Stimulated activated CD8-positive, alpha-beta memory T cell treated with anti-CD3 and anti-CD28 coated beads, Interleukin-15, amount 100 ng/mL, for 24 hours (primary cell): ENCODE measurements at places on chromosomes 5 and 9.

DNA sequence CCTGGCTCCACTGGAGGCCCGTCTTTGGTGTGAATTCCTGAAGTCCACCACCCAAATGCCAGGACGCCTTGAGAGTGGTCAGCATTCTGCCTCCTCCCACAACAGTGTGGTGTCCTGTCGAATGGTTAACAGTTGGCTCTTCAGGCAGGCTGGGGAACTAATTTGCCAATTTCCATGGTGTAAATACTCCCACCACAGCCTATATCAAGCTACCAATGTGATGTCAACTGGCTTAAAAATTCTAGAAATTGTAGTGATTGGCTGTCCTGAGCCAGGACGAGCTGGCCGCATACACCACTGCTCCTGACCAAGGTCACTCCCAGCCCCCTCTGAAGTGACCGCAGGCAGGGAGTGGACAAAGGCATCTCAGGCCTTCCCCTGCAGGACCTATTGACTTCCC, 11.1 kb downstream of the UNC5A start:
- DNase-seq: no peak

DNA sequence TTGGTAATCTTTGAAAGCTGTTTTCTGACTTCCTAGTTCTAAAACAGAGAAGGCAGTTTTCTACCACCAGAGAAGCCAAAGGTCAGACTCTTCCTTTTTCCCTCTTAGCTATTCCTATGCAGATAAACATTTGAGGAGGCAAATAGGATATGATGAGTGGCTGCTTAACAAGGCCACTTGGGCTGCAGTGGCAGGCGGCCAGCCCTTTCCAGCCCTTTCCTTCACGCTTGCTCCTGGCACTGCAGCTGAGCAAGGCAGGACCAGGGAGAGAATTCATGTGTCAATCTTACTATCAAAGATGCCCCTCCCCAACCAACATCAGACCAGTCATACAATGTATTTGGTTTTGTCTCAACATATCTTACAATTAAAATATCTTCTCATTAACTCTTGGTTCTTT, 36.8 kb upstream of the RNF38 start:
- DNase-seq: no peak

- DNase-seq: no peak
These were observed 307.7 kb downstream of the ADGRV1 start for GRCh38 chr5:90866333-90866732.

- DNase-seq: no peak
These were observed 12.2 kb upstream of the MARCHF3 start for GRCh38 chr5:127042593-127042992.

- DNase-seq: no peak
These were observed 37.0 kb downstream of the PRUNE2 start for GRCh38 chr9:76868897-76869296.

- DNase-seq: no peak
These were observed 31.3 kb downstream of the IRF1 start for GRCh38 chr5:132459031-132459982.
